ENCODE measurements at places on chromosomes 13 and 19.
A peak's percentile ranks its signal among the peaks of the same experiment; 100 is the strongest.

DNA sequence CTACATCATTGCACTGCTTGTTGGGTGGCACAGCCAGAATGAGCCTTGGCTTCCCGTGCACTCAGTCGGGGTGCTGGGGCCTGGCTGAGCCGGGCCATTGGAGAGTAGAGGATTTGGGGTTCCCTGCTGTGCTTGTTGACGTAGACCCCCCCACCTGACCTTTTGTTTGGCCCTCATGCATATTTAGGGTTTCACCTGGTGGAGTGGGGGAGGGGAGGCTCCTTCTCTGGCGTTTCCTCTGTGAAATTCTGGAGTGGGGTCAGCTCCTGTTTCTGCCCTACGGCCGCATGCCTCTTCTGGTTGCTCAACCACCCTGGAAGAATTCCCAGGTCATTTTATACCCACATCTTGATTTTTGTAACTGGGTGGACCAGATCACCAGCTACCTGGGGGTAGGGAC lies 82.8 kb downstream of the SIPA1L3 start:
- no peak for DNase-seq

GRCh38 chr19:8398311-8398771 lies 8.2 kb downstream of the RAB11B start:
- no peak for DNase-seq

DNA sequence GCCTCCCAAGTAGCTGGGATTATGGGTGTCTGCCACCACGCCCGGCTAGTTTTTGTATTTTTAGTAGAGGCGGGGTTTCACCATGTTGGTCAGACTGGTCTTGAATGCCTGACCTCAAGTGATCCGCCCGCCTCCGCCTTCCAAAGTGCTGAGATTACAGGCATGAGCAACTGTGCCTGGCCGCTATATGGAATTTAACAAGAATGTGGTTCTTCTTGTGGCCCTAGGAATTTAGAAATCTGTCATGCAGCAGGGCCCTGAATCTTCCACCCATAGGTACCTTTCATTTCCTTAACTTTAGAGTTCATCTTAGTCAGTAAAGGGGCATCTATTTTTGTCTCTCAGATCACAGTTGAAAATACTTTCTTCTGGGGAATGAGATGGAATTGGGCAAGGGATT lies 25.6 kb upstream of the NDFIP2 start:
- DNase-seq, result no peak

- DNase-seq, result no peak
Observed at GRCh38 chr19:41427647-41428480, 690 bp upstream of the B3GNT8 start.

DNA sequence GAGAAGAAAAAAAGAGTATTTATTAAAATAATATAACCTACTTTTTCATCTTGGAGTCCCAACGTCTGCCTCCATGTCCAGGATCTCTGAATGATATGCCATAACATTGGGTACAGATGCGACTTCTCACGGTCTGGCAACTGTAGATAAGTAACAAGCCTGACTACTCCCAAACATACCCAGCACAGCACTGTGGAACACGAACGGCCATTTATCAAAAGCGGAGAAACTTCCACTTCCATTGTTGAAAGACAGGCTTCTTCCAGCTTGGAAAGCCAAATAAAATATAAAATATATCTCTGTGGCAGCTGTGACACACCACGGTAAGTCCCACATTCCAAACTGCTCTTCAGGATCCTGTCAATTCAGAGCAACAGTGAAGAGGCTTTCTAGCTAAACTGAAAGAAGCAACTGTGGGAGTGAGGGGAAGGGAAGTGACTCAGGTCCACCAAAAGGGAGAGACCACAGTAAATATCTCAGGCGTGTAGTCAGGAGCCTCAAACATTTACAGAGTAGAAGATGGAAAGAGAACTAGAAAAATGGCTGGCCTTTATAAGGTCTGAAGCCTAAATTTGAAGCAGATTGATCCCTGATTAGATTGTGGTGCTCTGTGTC lies 331.7 kb downstream of the LIG4 start:
- peak; percentile 12 for DNase-seq

- no peak for DNase-seq
Observed at GRCh38 chr19:51323481-51324166, 12.2 kb downstream of the IGLON5 start.

DNA sequence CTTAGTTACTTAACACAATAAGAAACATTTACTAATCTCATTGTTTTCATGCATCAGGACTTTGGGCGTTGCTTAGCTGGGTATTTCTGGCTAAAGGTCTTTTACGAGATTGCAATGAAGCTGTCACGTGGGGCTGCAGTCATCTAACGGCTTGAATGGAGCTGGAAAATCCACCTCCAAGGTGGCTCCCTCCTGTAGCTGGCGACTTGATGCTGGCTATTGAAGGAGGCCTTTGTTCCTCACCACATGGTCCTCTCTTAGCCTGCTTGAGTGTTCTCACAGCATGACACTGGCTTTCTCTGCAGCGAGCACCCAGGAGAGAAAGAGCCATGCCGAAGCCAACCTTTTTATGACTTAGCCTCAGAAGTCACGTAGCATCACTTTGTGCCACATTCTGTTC lies 92.0 kb downstream of the NHLRC3 start:
- no peak for DNase-seq

DNA sequence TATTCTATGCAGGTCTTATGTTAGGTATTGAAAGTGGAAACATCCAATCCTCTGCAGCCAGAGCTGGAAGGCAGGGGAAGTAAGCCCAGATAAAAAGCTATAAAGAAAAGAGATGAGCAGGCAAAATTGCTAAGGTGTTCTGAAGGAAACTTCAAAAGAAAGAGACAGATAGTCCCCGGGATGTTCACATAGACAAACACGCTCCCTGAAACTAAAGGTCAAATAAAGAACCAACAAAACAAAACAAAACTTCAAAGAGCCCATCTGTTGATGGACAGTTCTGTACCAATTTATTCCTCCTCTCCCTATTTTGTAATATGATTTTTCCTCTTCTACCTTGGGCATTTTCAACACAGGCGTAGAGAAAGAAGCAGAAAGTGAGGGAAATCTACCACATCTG lies 11.3 kb upstream of the NDFIP2 start:
- DNase-seq, result no peak

DNA sequence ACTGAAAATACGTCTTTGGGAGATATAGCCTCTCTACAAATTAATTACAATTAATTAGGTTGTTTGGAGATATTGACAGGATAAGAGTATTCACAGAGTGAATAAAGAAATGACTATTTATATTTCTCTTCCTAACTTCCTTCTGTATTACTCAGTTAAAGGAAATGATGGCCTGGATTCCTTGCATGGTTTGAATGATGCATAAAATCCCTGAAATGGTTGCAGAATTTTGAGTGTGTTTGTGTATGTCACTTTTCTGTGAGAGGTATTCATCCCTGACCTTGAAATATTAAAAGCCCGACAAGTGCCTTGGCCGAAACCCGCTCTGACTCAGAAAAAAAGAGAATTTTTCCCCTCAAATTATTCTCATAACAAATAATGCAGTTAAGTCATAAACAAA lies 90.0 kb downstream of the PDS5B start:
- DNase-seq, result no peak

GRCh38 chr19:28737021-28737895 lies 475.7 kb downstream of the UQCRFS1 start:
- DNase-seq, result no peak

DNA sequence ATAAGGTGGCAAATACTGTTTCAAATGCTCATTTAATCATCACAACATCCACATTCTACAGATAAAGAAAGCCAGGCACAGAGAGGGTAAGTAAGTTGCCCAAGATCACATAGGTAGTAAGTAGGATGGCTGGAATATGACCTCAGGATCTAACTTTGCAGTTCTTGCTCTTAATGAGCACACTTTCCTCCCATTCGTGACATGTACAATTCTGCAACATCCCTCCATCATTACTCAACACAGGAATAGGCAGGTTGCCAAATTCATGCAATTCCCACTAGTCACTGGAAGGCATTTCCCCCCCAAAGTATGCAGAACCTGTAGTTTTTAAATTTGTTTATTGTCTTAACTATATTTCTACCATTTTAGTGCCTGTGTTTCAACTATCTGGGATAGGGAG lies 109.2 kb downstream of the OLFM4 start:
- no peak for DNase-seq

DNA sequence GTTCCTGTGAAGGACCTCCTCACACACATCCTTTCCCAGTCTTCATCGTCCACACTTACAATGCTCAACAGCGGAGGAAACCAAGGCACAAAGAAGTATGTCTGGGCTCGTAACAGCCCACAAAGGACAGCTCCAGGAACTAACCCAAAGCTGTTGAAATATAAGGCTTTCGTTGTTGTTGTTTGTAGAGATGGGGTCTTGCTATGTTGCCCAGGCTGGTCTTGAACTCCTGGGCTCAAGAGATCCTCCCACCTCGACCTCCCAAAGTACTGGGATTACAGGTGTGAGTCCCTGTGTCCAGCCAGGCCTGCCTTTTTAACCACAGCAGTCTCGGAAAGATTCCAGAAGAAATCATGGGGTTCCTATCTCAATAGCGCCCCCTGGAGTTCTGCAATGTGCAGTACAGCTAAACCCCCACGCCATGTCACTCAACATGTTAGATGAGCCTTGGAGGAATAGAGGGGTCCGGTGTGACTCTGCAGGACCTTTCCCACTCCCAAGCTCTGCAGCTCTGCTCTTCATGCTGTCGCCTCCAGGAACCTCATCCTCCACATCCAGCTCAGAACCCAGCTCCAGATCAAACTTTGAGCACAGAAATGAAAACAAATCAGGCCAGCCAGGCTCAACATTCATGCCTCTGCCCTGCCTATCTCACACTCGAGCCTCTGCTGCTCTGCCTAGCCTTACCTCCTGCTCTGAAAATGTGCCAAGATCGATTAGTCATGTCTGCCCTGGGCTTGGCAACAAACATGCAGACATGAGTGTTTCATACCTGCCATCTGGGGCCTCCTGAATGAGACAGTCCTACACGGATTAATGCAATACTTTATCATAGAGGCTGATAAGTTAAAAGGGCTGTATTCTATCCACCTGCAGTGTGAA lies 7.5 kb downstream of the PLA2G4C start:
- DNase-seq, result no peak

DNA sequence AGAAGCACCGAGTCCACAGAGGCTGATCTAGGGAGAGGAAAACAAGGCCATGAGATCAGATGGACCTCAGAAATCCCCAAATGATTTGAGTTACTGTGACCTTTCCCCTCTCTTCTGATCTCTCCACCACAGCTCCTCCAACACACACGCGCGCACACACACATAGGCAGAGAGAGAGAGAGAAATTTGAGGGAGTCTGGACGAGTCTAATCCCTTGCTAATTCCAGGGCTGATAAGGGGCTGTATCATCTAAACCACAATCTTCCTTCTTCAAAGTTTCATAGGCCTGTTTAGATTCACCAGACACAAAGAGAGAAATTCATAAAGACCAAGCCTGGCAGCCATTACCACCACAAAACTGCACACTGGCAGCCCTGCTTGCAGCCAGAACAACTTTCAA lies 8.6 kb downstream of the ZFP82 start:
- DNase-seq, result no peak

- peak; percentile 56 for DNase-seq
Observed at GRCh38 chr19:1000095-1000494, at the start of gene GRIN3B. GRIN3B (plus strand) TSS chr19:1000419; CDS start chr19:1000438, 19 bp downstream.

GRCh38 chr19:47221080-47221841 lies 9.7 kb downstream of the BBC3 start:
- DNase-seq, result no peak

DNA sequence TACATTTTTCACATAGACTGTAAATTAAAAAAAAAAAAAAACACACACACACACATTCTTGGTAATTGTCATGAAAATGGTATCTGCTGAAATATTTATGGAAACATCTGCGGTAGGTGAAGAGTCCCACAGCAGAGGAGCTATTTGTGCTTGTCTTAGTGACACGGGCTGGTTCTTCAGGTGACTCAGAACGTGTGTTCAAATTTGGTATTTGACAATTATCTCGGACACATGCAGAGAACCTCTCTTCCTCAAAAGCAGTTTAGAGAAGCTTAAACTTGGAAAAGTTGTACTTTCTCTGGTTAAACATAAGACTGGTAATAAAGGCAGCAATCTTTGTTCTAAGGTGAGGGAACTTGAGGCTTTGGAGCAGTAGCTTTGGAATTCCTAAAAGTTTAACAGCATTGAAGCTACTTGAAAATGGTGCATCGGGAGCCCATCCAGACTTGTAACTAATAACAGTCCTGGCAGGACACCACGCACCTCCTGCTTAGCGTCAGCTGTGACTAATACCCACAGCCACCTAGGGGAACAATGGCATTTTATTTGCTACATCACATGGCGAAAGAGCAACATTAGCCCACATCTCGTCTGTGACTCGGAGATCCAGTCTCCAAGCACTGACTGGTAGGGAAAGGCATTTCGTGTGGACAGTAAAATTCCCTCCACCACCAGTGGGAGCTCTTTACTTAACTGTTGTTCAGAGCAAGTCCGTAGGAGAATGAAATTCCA lies 1505.1 kb upstream of the SLC10A2 start:
- peak; percentile 67 for DNase-seq

DNA sequence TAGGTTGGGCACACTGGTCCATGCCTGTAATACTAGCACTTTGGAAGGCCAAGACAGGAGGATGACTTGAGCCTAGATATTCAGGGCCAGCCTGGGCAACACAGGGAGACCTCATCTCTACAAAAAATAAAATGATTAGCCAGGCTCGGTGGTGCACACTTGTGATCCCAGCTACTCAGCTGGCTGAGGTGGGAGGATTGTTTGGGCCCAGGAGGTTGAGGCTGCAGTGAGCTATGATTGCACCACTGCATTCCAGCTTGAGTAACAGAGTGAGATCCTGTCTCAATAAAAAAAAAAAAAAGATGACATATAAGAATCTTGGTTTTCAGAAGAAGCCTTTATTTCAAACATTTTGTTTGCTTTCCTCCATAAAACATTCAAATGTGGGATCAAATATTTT lies 178.0 kb downstream of the LIG4 start:
- DNase-seq, result no peak

- DNase-seq, result no peak
Observed at GRCh38 chr19:24052811-24053210, 34.2 kb upstream of the ZNF254 start.

DNA sequence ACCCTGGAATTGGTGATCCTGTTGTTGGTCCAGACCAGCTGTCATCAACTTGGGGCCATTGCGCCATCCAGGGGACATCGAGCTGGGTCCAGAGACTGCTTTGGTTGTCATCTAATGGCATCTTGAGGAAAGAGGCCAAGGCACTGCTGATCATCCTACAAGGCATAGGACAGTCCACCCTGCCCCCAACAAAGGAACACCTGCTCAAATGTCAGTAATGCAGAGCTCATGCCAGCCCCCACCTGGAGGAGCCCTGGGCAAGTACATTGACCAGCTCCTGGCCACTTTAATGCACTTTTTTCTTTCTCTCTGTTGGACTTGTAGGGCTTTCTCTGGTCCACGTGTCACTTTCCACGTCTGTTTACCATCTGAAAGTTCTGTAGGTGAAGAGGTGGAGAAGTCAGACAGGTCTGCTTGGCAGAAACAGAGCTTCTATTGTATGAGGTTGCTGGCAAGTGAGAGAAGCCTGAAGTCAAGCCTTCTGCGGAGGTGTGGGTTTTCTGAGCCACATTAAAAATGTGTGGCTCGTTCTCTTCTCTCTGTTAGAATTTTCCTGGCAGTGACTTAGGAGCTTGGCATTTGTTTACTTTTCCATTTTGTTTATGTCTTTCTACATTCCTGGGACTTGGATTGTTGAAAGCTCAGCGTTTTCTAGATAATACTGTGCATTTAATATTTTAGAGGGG lies 124.0 kb upstream of the RNF113B start:
- no peak for DNase-seq

Data from T1000 (cell line).